Stimulated activated CD8-positive, alpha-beta memory T cell treated with anti-CD3 and anti-CD28 coated beads, Interleukin-7, amount 100 ng/mL, for 1 hour (primary cell): ENCODE measurements at places on chromosomes 13 and 19.

DNA sequence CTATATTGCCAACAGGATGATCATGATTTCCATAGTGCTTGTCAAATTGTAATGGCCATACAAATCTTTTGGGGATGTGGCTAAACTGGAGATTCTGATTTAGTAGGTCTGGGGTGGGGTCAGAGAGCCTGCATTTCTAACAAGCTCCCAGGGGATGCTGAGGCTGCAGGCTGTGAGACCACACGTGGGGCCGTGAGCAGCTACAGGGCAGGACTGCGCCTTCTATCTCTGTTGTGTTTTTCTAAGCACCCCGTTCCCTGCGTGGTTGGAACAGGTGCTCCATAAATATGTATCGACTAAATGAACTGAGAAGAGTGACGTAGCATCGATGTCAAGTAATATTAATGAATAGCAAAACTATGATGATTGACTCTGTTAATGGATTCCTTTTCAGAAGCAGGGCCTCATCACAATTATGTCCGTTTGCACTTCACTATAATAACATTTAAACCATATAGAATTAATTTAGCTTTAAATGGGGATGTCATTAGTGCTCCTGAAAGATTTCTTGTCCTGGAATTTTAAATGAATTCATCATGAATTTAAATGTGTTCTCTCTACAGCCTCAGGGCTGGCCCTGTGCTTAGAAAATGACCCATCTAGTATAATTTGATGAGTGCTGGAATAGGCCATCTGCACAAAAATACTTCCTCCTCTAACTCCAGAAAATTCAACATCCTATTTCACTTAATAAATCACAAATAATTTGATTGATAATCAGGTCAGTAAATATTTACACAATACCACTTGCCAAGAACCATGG is 51.7 kb upstream of the SIAH3 start:
- no peak for DNase-seq

DNA sequence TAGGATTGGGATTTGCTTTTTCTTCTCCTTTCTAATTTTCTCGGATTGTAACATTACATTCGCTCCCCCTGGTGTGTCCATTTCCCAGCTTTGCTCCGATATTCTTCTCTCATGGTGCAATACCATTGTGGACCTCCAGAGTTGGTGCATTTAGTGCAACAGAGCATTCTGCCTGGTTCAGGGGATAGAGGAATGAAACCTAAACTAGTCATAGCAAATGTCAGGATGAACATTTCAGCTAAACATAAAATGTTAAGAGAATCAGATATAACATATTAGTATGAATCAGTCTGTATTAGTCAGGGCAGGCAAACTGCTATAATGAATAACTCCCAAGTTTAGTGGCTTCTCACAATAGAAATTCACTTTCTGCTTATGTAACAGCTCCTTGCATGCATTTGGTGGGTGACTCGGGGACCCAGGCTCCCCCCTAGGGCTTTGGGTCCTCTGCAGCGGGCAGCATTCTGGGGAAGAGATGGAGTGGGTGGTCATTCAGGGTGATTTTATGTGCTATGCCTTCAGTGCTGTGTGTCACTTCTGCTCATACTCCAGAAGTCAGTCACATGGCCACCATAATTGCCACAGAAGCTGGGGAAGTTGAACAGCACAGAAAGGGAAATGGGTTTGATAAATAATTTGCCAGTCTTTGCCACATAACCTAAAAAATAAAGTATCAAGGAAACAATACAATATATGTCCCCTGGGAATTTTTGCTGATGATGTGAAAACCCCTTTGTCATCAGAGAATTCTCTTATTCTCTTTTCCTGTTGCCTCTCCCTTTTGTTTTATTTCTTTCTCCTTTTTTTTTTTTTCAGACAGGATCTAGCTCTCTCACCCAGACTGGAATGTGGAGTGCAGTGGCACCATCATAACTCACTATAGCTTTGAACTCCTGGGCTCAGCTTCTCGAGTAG is 111.0 kb downstream of the HSPH1 start:
- DNase-seq = no peak

GRCh38 chr13:31930901-31931522 is 100.6 kb upstream of the FRY start:
- DNase-seq = no peak

GRCh38 chr13:111399776-111400538 is 79.5 kb downstream of the TEX29 start:
- no peak for DNase-seq

- DNase-seq = no peak
These were observed 7.4 kb downstream of the MPND start for GRCh38 chr19:4350726-4351125.

- no peak for DNase-seq
These were observed 88.1 kb downstream of the SHISA2 start for GRCh38 chr13:25963674-25964073.

DNA sequence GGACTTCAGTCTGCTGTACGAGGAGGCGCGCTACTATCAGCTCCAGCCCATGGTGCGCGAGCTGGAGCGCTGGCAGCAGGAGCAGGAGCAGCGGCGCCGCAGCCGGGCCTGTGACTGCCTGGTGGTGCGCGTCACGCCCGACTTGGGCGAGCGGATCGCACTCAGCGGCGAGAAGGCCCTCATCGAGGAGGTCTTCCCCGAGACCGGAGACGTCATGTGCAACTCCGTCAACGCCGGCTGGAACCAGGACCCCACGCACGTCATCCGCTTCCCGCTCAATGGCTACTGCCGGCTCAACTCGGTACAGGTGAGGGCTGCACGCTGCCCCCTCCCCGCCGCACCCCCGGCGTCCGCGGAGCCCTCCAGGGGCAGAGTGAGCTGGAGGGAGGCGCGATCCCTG is 14.6 kb downstream of the KCTD15 start:
- DNase-seq = no peak

DNA sequence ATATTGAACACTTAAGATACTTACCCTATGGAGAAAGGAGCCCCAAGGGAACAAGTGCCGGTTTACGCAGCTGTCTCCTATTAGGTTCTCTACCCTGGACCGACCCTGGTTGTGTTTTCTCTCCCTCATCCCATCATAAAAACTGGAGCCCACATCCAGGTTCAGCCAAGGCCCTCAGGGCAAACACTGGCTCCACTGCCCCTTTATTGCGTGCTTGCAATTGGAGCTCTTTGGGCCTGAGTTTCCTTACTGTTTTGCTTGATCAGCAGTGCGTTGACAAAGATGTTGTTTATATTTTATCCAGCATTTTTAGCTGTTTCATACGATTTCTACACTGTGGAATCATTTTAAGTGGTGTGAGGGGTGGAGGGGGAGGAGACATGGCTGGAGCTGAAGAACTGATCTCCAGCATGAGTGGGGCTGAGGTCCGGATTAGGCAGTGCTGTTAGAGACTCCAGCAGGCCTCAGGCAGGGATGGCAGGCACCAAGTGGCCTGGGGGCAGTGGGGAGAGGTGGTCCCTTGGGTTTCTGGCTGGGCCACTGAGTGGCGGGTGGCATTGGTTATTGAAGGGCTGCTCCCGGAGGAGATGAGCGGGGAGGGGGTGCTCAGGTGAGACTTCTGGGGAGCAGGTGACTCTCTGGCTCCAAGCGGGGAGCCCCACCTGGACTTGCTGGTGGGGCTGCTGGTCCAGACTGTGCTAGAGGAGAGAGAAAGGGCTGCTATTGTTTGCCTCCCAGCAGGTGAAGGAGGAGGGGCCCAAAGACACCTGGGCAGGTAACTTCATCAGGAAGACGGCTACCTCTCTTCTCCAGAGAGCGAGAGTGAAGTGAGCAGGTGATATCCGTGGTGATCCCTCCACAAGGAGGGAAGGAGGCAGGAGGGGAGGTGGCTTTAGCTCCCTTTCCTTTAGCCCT is 62.4 kb upstream of the RNF113B start:
- DNase-seq = no peak
